ENCODE measurements at places on chromosomes 7 and 10.
A peak's percentile ranks its signal among the peaks of the same experiment; 100 is the strongest.

DNA sequence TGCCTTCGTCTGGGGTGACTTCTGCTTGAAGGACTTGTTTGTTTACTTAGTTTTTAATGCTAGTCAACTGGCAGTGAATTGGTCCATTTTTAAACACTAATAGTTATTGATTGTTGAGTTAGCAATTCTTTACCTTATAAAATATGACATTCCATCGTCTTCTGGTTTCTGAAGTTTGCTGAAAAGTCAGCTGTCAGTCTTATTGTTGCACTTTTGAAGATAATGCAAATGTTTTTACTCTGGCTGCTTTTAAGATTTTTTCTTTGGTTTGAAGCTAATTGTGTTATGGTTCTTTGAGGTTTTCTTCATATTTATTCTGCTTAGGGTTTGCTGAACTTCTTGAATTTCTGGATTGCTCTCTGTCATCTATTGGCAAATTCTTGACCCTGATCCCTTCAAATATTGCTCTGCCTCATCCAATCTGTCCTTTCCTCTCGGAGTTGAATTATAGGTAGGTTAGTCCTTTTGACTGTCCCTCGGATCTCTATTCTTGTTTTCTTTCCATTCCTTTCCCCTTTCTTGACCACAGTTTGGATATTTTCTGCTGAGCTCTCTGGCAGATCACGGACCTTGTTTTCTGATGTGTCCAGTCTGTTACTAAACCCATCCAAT is 24.2 kb downstream of the MGMT start:
- no peak for DNase-seq

DNA sequence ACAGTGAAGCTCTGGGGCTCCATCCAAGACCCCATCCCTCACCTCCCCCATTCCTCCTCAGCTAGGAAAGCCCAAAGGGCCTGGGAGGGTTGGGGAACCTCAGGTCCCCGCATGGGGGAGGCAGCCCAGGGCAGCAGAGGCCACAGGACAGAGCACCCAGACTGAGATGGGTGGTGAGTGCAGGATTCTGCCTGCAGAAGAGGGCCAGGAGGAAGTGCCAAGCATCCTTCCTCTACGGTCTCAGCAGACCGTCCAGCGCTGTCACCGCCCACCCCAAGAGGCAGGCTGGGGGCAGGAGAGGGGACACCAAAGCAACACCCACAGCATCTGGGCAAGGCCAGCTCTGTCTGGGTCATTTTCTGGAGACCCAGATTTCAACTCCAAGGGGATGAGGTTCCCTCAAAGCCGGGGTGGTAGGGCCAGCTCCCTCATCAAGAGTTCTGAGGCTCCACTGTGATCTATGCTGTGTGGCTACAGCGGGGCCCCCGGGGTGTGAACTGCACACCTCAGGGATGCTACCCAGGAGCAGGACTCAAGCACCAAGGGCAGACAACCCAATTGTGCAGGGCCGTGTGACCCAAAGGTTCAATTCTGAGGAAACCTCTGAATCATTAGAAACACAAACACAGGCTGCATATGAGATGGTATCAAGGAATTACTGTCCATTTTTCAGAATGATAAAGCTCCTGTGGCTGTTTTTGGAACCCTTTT is 46.8 kb downstream of the CAMK2B start:
- DNase-seq = no peak

GRCh38 chr7:108266491-108266890 is 136.3 kb upstream of the LAMB4 start:
- no peak for DNase-seq

DNA sequence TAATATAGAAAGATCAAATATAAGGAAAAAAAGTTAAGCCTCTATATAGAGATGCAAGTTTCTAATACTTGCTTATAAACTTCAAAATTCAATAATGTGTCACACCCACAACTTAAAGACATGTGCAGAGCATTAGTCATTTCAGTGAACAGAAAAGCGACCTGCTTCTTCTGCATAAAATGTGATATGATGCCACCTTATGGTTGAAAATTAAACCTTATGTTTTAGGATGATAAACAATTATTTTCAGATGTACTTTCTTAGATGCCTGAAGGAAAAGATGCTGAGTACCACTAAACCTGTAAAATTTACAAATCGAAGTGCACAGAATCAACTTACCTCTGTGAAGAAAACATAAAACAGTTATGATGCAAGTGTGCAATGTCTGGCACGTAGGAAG is 96.0 kb downstream of the MTERF1 start:
- DNase-seq = no peak

GRCh38 chr10:117409549-117410305 is 34.5 kb upstream of the PDZD8 start:
- DNase-seq = no peak

DNA sequence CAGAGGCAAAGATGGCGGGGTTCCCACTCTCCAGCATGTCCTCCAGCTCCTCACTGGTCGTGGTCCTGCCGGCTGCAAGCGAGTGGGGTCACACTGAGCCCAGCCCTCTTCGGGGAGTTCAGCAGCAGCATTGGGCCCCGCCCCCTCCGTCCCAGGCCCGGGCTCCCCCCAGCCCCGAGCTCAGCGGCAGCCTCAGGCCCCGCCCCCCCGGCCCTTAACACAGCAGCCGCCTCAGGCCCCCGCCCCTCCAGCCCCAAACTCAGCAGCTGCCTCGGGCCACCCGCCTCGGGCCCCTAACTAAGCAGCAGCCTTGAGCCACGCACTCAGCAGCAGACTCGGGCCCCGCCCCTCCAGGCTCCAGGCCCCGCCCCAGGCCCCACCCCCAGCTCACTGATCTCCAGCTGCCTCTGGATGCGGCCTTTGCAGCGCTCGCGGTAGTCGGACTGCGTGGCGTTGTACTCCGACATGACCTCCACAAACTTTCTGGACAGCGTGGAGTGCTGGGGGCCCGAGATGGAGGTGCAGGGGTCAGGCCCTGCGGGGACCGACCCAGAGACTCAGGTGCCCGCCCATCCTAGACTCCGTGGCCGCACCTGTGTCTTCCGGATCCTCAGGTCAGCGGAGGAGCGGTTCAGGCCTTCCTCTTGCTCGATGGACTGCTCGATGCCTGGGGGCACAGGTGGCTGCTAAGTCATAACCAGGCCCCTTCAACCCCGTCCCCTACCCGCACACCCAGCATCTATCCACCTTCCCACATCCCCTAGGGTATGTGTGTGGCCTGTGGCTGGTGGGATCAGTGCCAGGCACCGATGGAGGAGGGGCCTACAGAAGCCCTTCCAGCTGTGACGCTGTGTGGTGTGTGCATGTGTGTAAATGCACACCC is 15.5 kb downstream of the STX1A start:
- DNase-seq = peak; percentile 75

- DNase-seq = no peak
Measured at GRCh38 chr10:47372726-47373125, 11.4 kb downstream of the ZNF488 start.

GRCh38 chr10:108817584-108817983 is 1105.7 kb downstream of the XPNPEP1 start:
- no peak for DNase-seq

GRCh38 chr10:34217524-34217923 is 597.6 kb downstream of the PARD3 start:
- DNase-seq = no peak

GRCh38 chr7:152435384-152436110 is at the start of gene KMT2C:
Gene KMT2C (minus strand): TSS chr7:152436003. CDS start chr7:152435786, 217 bp downstream.
- DNase-seq = peak; percentile 83

DNA sequence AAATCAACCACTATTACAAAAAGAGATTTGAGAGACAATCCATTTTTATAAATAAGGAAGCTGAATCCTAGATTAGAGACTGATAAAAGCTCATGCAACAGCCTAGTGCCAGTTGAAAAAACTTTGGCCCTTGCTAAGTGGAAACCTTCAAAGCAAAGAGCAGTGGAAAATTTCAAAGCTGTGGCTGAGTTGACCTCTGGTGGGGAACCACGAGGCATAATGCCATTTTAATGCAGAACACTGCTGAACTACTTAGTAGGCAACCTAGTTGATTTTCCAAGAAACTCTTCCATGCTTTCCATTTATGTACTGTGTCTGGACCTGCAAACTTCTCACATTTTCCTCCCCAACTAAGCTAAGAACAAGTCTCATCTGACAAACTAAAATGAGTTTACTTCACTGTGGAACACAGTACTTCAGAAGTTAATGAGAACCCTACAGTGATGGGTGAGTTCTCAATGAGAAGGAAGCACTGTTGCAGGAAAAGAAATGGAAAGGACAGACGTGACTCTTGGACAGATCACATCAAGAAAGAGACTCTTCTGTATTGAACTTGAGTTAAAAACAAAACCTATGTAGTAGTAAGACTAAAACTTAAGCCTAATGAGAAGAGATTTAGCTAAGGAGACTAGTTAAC is 19.5 kb downstream of the FZD9 start:
- DNase-seq = no peak

- no peak for DNase-seq
Measured at GRCh38 chr7:83347945-83348444, 185.3 kb upstream of the PCLO start.

GRCh38 chr7:40223451-40224127 is 88.8 kb downstream of the SUGCT start:
- no peak for DNase-seq

DNA sequence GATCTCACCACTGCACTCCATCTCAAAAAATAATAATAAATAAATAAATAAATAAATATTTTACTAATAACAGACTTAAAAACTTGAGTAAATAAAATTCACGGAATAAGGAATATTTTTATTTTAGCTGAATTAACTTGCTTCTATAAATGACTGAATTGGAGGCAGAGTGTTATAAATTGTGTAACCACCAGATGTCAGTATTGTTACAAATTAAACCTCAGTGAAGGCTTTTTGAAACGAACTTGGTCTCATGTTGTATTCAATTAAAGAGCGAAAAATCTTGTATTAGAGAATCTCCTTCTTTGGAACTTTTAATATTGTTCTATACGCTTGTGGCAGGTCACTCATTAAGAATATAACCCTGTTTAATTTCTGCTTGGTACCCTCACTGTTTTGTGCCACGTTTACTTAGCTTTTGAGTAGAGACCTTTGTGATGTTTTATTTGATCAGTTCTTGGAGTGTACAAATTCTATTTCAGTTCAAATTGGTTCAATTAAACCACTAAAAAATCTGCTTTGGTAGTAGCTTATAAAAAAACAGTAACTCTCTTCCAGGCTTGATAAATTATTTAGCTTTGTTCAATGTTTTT is 45.6 kb upstream of the SCIN start:
- peak; percentile 15 for DNase-seq

- DNase-seq = no peak
Measured at GRCh38 chr7:90621125-90621746, 25.1 kb downstream of the CDK14 start.

DNA sequence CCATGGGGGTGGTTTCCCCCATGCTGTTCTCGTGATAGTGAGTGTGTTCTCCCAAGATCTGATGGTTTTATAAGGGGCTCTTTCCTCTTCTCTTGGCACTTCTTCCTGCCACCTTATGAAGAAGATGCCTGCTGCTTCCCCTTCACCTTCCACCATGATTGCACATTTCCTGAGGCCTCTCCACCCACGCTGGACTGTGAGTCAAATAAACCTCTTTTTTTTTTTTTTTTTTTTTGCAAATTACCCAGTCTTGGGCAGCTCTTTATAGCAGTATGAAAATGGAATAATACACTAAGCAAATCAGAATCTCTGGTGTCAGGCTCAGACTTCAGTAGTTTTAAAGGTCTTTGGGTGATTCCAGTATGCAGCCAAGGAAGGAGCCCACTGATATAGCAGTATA is 28.2 kb downstream of the TAS2R41 start:
- no peak for DNase-seq

DNA sequence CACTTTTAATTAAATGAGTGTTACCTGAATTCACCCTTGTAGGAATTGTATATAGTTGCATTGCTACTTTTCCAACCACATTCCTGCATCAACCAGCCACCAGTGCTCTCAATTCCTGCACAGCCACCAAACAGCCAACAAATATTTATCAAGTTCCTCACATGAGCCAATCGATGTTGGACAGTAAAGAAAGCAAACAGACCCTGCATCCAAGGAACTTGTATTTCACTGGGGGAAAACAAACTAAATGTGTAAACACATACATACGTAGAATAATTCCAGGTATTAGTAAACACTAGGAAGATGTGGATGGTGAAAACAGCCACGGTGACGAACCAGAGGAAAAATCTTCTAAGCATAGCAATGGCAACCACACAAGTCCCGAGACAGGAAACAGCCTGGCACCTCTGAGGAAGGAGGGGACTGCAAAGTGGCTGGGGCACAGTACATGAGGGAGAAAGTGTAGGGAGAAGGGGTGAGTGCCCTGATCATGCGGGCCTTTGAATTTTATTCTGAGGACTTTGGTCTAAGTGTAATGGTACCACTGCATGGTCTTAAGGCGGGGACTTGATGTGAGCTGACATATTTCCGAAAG is 111.2 kb downstream of the XRCC2 start:
- no peak for DNase-seq

Data from GM20000 (cell line).